Activated naive CD8-positive, alpha-beta T cell treated with anti-CD3 and anti-CD28 coated beads, Interleukin-2, amount 10 ng/mL, durations not matched to agents 7 days and 5 days (primary cell): ENCODE measurements at places on chromosomes 3 and 15.

- DNase-seq, result no peak
Observed at GRCh38 chr3:78255403-78255802, 1215.5 kb downstream of the ROBO2 start.

DNA sequence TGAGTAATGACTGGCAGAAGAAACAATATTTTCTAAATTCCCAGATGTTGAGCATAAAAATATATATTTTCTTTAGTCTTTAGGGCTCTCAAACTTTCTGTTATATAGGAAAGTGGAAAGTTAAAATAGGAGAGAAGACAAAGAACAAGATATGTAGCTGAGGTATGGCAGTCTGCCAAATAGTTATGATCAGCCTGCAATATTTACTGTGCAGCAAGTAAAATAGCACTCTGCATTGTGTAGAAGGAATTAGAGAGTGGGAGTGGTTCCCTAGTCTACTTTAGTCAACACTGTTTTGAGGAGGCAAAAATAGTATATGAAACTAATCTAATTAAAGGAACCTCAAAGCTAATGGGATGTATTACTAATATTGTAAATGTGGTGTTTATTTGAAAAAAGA lies 978.1 kb upstream of the ALCAM start:
- DNase-seq, result no peak

DNA sequence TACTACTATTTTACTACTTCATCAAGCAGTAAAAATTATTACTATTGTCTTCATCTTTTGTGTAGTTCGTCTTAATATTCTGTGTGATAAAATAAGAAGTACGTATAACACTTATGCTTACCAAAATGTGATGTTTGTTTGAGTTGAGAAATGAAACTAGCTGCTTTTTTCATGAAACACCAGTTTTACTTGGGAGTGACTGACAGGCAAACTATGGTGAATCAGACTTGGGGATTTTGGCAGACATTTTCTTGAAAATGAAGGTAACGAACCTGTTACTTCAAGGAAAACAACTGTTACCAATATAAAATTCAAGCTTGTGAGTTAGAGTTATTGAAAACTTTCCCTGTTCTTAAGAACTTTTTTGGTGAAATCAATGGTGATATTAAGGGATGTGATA lies 10.3 kb downstream of the U2SURP start:
- DNase-seq, result no peak

- peak; percentile 41 for DNase-seq
Observed at GRCh38 chr3:45965653-45966052, 22.4 kb downstream of the CXCR6 start.

DNA sequence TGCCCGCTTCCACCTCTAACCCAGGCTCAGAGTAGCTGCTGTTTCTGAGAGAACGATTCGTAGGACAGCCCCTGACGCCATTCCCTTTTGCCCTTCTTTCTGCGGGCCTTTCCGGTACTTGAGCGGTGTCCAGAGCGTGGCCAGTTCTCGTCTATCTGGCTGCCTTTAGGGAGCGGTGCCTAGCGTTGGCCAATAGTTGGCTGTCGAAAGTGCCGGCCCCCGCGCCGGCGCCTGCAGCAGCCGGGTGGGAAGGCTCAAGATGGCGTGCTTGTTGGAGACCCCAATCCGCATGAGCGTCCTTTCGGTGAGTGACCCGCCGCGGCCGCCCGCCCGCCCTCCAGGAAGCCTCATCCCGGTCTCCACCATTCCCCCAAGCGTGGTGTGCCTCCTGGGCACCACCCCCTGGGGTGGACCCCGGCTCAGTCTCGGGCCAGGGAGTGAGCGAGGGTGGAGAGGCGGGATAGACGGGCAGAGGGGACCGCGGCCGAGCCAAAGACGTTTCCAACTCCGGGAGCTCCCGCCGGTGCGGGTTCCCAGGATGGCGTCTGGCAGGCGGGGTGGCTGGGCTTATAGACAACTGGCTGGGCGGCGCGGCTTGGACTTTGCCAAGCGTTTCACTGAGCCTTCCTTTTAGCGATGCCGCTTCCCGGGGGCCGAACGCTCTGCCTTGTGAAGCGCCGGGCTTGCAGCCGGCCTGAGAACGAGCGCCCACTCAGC lies at the start of gene ARMC8:
Gene ARMC8, plus strand, starts transcription at position 6 of the 717 bp plus-strand sequence. Its CDS starts 254 bp downstream, at position 260.
- no peak for DNase-seq

GRCh38 chr15:48759921-48760320 lies 50.9 kb downstream of the CEP152 start:
- no peak for DNase-seq

DNA sequence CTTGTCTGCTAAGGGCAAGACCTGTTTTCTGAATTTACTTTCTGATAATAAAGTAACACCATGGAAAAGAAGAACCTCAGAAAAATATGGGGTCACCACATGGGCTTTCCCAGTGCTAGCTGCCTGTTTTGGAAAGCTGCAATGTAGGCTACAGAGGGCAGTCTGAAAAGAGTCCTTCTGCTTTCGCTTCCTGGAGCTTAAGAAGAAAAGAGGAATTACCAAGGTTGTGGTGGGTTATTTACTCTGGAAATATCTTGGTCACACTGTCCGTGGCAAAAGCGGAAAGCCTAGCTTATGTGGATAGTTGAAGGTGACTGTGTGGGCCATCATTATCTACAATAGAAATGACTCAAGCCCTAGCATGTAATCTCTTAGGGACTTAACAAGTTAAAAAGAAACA lies 31.7 kb upstream of the IP6K2 start:
- no peak for DNase-seq

DNA sequence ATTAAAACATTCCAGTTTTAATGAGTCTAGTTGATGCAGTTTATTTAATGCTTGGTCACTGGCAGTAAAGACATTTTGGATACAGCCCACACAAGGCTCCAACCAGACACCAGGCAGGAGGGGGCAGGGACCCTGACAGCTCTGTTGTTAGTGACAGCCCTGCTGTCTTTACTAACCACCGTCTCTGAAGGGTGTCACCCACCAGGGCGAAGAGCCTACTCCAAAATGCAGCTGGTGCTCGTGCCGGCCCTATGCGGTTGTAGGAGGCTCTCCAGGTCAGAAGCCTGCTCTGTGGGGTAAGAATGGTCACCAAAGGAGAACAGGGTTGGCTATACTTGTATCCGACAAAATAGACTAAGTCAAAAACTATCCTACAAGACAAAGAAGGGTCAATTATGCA lies 132.2 kb downstream of the ATP10A start:
- no peak for DNase-seq

DNA sequence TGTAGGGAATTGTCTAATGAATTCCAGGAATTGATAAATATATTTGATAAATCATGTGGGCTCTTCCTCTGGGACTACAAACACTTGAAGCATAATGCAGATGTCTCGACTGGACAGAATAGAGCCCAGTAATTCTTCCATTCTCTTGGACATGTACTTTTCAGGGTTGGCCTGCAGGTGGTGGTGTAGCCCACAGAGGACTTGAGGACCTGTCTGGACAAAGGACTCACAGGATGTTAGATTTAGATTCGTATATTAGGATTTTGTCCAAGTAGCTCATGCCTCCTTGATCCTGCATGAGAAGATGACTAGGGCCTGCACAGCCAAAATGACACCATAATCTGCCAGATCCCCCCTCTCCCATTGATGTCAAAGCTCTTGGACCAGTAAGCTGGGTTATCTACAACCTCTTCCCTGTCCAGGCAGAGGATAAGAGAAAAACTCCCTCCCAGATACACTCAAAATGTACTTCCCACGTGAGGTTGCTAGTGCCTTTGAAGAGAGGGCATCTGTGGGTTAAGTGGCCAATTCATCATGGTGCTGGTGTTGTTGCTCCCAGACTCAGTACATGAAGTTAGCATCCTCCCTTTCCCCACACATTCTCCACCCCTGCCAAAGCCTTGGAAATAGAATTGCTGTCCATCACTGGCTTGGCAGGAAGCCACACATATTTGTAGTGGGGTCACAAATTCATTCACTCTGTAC lies 88.6 kb upstream of the ZNF280D start:
- DNase-seq, result peak; percentile 31

DNA sequence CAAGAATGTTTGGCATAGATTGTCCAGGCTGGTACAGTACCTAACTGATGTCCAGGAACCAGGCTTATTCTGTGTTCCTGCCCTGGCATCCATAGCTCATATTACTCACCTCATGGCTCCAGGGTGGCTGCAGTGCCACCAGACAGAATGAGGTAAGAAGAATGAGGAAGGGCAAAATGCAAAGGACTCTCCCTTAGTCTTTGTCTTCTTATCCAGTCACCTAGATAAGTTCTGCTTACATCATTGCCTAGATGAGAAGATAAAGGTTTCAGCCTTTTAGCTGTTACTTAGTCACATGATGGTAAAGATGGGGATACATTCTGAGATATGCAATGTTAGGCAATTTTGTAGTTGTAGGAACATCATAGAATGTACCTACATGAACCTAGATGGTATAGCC lies 45.8 kb downstream of the CHP1 start:
- DNase-seq, result no peak
